Ammon's horn (tissue), 1 donor: ENCODE measurements at places on chromosomes 16 and 17.

DNA sequence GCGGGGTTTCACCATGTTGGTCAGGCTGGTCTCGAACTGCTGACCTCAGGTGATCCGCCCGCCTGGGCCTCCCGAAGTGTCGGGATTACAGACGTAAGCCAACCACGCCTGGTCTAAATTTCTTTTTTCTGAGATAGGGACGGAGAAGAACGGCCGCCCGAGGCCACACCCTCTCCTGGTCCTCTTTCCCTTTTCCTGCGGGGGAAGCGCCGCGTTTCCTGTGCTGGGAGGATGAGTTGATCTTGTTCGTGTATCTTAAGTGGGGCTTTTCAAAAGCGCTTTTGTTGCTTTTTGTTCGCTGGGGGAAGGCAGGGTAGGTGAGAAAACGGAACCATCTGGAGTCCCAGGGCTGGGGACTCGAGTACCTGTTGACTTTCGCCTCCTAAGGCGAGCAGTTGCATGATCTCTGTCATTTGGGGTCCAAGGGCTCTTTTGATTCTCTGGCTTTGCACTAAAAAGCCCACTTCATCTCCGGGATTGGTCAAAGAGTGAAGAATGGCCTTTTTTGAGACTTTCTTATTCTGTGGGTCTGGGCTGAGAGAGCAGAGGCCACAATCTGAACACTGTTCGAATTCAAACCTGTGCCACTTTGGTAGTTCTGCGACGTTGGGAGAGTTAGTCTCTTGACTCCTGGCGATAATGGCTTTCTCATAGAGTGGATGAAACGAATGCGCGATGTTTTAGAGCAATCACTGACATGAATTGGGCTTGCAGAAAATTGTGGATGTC lies 1.3 kb downstream of the FUS start:
- no peak for DNase-seq

- no peak for DNase-seq
Observed at GRCh38 chr17:67496286-67496685, 119.2 kb downstream of the PITPNC1 start.

GRCh38 chr16:62201911-62202310 lies 165.7 kb upstream of the CDH8 start:
- DNase-seq, result no peak

DNA sequence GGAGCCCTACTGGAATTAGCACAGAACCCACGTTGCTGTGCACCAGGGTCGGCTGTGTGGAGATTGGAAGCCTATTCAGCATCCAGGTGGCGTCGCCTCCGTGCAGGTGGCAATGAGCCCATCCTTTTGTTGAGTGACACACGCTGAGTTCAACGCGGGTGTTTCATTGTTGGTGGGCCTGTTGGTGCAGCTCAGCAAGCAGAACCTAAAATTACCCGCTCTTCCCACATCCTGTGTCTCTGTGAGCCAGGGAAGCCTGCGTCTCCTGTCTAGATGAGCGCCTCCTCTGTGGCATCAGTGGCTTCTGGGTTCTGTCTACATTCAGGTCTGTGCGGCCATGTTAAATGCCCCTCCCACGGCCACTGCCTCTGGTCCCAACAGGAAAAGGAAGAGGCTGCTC lies 14.5 kb downstream of the CD2BP2 start:
- peak; percentile 70 for DNase-seq

DNA sequence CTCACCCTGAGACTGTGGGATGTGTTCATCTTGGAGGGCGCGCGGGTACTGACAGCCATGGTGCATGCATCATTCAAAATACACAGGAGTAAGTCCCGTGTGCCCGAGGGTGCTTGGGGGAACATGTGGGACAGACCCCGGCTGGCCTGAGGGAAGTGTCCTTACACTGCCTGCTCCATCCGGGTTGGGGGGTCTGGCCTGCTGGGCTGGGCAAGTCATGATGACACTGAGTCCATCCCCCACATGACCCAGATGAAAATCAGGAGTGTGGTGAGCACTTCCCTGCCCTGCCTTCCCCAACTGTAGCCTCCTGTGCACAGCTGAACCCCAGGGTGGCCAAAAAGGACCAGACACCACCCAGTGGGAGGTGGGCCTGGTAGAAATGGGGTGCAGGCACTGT lies 10.8 kb downstream of the TBC1D26 start:
- no peak for DNase-seq

GRCh38 chr17:76353004-76353598 lies 615 bp downstream of the PRPSAP1 start:
- no peak for DNase-seq

DNA sequence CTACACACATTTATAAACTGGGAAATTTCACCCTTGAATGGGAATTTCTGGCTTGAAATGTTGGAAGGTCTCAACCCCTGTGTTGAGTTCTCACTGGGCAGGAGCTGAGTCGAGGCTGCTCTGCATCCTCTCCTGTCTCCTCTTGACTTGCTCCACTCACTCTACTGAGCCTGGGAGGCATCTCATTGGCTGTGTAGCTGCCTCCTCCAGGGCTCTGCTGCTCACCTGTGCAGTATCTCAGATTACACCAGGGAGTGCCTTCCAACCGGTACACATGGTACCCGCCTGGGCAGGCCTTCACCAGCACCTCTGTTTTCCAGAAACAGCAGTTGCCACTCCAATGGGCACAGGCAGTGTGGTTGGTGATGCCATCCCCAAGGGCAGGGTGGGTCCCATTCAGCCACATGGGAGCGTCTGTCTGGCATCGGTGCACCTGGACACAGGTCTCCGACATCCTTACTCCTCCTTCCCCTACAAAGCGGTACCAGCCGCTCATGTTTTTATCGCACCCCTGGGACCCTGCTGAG lies 3.7 kb downstream of the GP2 start:
- DNase-seq, result no peak

- no peak for DNase-seq
Observed at GRCh38 chr17:31598921-31599571, 207.6 kb downstream of the RAB11FIP4 start.

DNA sequence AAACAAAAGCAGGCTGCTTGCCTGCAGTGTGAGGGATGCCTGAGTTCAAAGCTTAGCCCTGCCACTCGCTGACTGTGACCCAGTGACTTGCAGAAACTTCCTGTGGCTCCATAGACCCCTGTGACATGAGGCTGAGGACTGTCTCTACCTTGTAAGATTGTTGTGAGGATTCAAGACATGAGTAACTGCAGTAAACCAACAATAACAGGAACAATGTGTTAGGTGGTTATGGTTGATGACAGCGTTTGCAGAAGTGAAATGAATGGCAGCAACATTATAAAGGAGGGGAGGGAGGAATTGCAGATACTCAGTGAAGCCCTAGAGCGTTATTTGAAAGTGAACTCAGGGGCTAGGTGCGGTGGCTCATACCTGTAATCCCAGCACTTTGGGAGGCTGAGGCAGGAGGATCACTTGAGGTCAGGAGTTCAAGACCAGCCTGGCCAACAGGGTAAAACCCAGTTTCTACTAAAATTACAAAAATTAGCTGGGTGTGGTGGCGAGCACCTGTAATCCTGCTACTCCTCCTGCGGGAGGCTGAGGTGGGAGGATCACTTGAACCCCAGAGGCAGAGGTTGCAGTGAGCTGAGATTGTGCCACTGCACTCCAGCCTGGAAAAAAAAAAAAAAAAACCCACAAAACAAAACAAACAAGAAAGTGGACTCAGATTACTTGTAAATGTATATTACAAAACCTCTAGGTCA lies 33.5 kb upstream of the EMP2 start:
- no peak for DNase-seq

DNA sequence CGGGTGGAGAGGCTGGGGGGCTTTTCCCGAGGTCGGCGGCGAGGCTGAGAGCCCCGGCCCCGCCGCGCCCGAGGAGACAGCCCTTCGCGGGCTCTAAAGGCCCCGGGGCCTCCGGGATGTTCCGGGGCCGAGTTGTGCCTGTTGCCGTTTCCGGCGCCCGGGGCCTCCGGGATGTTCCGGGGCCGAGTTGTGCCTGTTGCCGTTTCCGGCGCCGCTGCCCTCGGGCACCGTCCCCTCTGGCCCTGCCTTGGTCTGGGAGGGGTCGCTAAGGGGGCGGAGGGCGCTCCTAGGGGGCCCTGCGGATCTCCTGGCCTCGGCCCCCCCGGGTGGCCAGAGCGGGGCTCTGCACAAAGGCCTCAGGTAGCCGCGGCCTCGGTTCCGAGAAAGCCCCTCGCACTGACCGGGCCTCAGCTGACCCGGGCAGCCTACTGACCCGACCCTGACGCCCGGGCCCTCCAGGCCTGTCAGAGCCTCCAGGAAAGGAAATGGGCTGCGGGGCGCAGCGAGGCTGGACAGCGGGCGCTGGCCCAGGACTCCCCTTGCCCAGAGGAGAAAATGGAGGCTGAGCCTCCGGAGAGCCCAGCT lies 24.2 kb downstream of the ACTG1 start:
- no peak for DNase-seq

DNA sequence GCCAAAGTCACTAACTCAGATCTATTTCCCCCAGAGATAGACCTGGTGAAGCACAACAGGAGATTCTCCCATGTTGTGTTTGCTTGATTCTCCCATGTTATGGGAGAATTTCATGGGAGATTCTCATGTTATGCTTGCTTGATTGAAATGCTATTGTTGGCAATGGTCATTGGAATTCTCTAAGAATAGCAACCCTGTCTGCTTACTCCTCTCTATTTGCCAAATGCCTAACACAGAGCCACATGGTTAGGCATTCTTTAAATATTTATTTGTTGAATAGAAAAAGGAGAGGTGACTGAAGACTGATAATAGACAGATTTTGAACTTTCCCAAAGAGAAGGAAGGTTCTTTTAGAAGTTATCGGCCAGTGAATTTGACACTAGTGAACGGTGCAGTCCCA lies 111.5 kb upstream of the MPHOSPH6 start:
- no peak for DNase-seq

DNA sequence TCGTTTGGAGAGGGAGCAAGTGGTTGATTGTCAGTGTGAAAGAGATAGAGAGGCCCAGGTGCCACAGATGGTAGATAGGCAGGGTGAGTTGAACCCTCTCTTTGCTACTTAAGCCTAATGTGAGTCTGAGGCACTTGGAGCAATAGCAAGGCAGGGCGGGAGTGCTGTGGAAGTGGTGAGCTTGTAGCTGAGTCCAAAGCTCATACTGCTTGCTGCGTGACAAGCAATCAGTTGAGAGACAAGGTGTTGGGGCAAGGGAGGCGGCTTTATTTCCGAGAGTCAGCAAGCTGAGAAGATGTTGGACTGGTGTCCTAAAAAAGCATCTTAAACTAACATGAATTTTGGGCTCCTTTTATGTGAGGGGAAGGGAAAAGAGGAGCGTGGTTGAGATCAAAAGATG lies 112.9 kb upstream of the ZKSCAN2 start:
- DNase-seq, result no peak

DNA sequence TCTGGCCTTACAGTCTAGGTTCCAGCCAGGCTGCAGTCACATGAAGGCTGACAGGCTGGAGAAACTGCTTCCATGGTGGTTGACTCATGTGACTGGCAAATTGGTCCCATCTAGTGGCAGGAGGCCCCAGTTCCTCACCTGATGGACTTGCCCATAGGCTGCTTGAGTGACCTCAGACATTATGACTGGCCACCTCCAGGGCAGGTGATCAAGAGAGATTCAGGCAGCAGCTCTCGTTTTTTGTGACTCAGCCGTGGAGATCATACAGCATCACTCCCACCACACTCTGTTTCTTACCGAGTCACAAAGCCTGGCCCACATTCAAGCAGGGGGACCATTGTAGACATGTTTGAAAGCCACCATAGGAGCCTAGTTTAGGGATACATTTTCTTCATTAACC lies 34.5 kb downstream of the SIAH1 start:
- DNase-seq, result no peak

DNA sequence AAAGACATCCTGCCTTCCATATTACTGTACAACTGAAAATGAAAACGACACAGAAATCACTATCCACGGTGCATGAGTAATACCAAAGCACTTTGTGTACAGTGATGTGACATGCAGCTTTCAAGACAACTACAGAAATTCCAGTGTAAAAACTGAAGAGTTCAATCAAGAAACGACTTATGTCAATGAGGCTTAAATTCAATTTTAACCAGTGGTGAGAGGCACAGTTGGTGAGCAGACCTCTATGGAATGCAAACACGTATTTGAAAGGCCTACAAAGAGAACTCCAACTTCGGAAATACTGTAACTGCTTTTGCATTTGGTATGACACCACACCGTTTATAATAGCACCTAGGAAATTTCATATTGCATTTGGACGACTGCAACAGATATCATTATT lies 87.6 kb downstream of the USP31 start:
- DNase-seq, result no peak

DNA sequence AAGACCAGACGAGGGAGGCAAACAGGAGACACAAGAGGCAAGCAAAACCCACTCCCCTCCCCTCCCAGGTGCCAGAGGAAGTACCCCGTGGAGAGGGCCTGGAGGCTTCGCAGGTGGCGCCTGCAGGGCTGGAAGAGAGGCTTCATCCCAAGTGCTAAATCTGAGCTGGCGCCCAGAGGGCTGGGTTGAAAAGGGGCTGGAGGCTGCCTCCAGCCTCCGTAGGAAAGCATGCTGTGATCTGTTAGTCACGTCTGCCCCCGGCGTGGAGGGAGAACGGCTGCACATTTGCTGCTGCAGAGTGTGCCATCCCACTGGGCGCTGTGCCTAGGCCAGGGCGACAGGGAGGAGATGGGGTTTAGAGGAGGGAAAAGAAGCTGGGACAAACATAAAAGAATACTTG lies 16.9 kb downstream of the RPH3AL start:
- DNase-seq, result no peak

- DNase-seq, result no peak
Observed at GRCh38 chr17:81842378-81842724, 7.5 kb upstream of the PPP1R27 start.

GRCh38 chr17:80969030-80969673 lies 22.5 kb upstream of the CHMP6 start:
- no peak for DNase-seq

DNA sequence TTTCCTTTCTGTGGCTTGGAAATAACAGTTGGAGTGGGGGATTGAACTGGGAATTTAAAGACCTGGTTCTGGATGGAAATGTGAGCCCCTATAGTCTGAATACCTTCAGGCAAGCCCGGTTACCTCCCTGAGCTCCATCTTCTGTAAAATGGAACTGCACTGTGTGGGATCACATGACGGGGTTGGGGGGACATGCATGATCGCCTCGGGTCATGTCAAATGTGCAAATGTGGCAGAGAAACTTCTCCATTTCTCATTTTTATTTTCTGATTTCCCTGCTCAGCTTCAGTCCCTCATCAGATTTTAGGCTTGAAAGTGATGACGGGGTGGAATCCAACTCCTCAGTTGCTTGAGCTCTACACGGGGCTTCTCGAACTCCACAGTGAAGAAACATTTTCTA lies 1.5 kb downstream of the MT1B start:
- DNase-seq, result no peak

GRCh38 chr17:38605841-38606645 lies at the start of gene SRCIN1:
TSS of gene SRCIN1 (minus strand) at chr17:38605952. CDS start at chr17:38605705, 247 bp downstream.
- peak; percentile 69 for DNase-seq
